ENCODE measurements at places on chromosomes 11 and 22.
A peak's percentile ranks its signal among the peaks of the same experiment; 100 is the strongest.

GRCh38 chr11:78351193-78351592 lies 66.4 kb downstream of the GAB2 start:
- DNase-seq: peak; percentile 39

GRCh38 chr11:7499081-7499480 lies 13.8 kb downstream of the OLFML1 start:
- no peak for DNase-seq

DNA sequence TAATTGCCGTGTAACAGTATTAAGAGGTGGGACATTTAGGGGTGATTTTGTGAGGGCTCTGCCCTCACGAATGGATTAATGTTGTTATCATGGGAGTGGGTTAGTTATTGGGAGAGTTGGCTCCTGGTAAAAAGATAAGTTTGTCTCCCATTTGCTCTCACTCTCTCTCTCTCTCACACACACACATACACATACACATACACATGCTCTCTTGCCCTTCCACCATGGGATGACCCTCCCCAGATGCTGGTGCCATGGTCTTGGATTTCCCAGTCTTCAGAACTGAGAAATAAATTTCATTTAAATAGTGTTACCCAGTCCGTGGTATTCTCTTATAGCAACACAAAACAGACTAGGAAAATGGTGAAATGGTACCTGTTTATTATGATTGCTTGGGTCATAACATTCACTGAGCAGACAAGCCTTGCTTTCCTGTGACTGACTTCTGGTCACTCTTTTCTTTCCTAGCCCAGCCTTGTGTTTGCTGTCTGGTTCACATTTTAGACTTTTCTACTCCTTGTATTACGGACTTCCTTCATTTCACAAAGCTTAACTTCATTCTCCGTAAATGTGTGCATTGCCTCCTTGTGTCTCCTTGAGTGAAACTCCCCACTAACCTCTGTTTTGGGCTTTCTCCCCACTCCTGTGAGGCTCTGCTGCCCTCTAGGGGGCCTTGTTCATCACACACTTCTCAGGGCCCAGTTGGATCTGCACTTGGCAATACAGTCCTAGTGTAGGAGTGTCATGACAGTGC lies 206.5 kb upstream of the CTSC start:
- peak; percentile 93 for DNase-seq

- DNase-seq: no peak
Measured at GRCh38 chr11:57254631-57255030, 17.6 kb upstream of the APLNR start.

DNA sequence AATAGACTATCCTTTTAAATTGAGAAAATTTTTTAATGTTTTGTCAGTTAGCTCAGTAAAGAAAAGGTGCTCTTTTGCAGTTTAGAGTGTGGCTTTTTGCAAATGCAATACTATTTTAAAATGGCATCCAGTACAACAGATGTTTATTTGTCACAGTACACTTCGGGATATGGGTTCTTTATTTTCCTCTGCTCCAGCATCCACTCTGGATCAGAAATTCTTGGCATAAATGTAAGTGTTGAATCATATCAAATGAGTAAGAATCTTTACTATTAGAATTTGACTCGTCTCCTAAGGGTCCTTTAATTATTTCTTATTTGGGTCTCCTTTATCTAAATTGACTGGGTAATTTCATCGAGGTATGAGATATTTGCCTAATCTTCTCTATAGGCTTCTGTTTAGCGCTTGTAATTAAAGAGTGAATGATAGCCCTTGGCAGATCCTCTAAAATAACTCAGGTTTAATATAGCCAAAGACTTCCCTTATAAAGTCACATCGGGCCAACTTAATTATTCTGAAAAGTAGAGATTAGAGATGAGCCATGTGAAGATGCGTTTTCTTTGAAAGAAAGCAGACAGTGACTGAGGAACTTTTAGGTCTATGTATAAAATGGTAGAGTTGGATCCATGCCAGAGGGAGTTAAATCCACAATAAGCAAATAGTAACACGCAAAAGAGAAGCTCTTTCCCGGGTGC lies 132.7 kb downstream of the CASP12 start:
- no peak for DNase-seq

GRCh38 chr11:79101656-79102055 lies 339.2 kb downstream of the TENM4 start:
- DNase-seq: no peak

Measured in hematopoietic multipotent progenitor cell (in vitro differentiated cells).